ENCODE measurements at places on chromosomes 11 and 22.

GRCh38 chr11:125572916-125573315, 3.6 kb downstream of the EI24 start:
- H3K27me3 ChIP-seq = no peaks in the 10 kb centered on the region
- H3K4me1 ChIP-seq = peaks cover 2% of the 10 kb centered on the region
- no peak for DNase-seq
- H3K36me3 ChIP-seq = peaks cover 45% of the 10 kb centered on the region
- no peak overlapping the region for H3K27ac ChIP-seq

DNA sequence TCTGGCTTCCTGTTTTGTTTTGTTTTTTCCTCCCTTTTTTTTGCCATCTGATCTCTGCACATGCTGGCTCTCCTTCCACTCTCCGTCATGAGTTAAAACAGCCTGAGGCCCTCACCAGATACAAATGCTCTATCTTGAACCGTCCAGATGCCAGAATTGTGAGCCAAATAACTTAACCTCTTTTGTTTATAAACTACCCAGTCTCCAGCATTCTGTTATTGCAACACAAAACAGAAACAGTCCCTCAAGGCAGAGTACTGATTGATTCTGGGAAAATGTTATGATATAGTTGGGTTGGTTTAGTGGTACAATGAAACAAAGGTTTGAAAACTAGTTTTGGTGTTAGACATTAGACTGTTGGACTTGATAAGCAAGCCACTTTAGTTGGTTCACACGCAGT, 1390.0 kb upstream of the RAG2 start:
- no peak overlapping the region for H3K4me3 ChIP-seq
- H3K36me3 ChIP-seq = no peaks in the 10 kb centered on the region
- H3K27ac ChIP-seq = no peak overlapping the region
- H3K27me3 ChIP-seq = no peaks in the 10 kb centered on the region
- no peaks in the 10 kb centered on the region for H3K4me1 ChIP-seq
- DNase-seq = no peak

DNA sequence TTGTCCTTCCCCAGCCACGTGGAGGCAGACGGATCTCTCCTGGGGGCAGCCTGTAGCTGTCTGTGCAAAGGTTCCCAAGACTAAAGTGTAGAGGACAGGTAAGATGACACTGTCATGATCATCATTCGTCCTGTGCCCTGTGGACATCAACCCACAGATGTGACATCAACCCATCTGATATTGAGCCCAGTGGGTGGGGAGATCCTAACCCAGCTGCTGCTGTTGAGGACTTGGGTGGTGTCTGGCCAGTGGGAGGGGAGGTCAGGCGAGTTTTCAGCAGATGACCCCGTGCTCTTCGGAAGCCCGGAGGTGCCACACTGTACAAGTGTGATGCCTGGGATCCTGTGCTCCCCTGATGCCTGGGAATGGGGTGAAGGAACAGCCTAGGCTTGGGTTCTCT, 1.2 kb upstream of the GAL start:
- peaks cover 41% of the 10 kb centered on the region for H3K27me3 ChIP-seq
- no peak for DNase-seq
- peaks cover 4% of the 10 kb centered on the region for H3K36me3 ChIP-seq
- no peak overlapping the region for H3K27ac ChIP-seq

DNA sequence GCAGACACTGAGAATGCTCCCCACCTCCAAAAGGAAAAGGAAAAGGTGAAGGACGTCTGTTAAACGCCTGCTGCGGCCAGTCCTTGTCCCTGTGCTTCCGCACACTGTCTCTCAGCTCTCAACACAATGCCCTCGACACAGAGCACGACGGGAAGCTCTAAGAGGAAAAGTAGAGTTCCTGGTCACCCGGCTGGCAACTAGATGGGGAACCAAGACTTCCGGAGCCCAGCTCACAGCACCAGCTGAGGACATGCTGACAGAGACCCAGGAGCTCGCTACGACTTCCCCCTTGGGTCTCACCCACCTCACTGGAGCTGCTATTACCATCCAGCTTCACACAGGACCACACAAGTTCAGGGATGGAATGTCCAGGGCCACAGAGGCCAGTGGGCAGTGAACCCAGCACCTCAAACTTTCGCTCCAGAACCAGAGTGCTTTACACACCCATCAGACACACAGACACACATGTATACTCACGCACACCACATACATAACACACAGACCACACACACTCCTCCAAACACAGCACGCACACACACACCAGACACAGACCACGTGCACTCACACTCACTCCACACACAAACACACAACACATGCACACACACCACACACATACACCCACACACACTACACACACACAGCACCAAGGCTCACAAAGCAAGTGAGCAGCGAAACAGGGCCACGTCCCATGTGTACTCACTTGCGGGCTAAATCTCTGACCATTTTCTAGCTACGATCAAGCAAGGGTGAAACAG, 9.6 kb downstream of the SULT4A1 start:
- no peak for DNase-seq
- no peaks in the 10 kb centered on the region for H3K27me3 ChIP-seq
- no peak overlapping the region for H3K4me3 ChIP-seq
- no peaks in the 10 kb centered on the region for H3K4me1 ChIP-seq

DNA sequence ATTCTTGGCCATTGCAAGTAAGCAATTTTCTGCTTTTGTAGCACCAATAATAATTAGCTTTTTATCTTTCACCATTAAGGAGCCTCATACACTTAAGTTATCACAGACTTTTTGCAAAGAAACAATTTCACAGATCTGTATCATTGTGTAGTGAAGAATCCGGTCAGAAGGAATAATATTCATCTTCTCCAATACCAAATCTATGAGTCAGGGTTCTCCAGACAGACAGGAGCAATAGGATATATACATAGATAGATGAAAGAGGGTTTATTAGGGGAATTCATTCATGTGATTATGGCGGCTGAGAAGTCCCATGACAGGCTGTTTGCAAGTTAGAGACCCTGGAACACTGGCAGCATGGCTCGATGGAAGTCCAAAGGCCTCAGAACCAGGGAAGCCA, 82.9 kb upstream of the UBASH3B start:
- no peak overlapping the region for H3K4me3 ChIP-seq
- H3K27ac ChIP-seq = no peak overlapping the region
- H3K27me3 ChIP-seq = no peaks in the 10 kb centered on the region
- H3K36me3 ChIP-seq = no peaks in the 10 kb centered on the region

GRCh38 chr11:18259259-18259658, 6.8 kb upstream of the SAA1 start:
- no peaks in the 10 kb centered on the region for H3K36me3 ChIP-seq
- no peak overlapping the region for H3K27ac ChIP-seq
- H3K27me3 ChIP-seq = no peaks in the 10 kb centered on the region
- DNase-seq = no peak
- H3K4me3 ChIP-seq = no peak overlapping the region

GRCh38 chr11:115924744-115925567, 420.7 kb upstream of the CADM1 start:
- H3K36me3 ChIP-seq = no peaks in the 10 kb centered on the region
- no peaks in the 10 kb centered on the region for H3K27me3 ChIP-seq
- H3K4me1 ChIP-seq = no peaks in the 10 kb centered on the region
- H3K27ac ChIP-seq = no peak overlapping the region
- H3K4me3 ChIP-seq = no peak overlapping the region
